ENCODE measurements at places on chromosomes 6 and 20.

GRCh38 chr6:137731600-137731959 is 135.5 kb upstream of the TNFAIP3 start:
- DNase-seq = no peak

- no peak for DNase-seq
Observed at GRCh38 chr20:51579137-51579536, 36.6 kb upstream of the NFATC2 start.

- no peak for DNase-seq
Observed at GRCh38 chr6:85644279-85644762, 1.6 kb upstream of the SYNCRIP start.

GRCh38 chr6:1080453-1081337 is 231.2 kb upstream of the FOXQ1 start:
- no peak for DNase-seq

DNA sequence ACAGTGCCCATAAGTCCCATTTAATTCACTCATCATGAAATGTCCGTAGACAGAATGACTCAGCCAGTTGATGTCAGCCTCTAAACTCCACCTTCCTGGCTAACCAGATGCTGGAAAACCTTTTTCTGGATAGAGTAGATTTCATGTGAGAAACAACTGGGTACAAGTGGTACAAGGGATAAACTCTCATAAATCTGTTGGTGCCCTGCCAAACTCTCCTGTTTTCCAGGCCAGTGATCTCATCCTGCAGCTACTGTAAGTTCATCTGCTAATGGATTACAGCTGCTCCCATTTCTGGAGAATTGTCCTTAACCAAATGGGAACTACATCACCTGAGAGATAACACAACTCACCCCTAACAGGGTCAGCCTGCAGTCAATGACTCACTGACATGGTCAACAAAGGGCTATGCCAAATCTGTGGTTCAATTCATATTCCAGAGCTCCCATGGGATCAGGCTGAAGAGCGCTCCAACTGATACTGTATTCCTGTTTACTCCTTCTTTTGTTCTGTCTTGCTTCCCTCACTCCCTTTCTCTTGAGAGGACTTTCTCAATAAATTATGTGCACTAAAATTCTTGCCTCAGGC is 210.1 kb upstream of the HDDC2 start:
- no peak for DNase-seq
